ENCODE measurements at places on chromosomes 13 and 19.
A peak's percentile ranks its signal among the peaks of the same experiment; 100 is the strongest.

DNA sequence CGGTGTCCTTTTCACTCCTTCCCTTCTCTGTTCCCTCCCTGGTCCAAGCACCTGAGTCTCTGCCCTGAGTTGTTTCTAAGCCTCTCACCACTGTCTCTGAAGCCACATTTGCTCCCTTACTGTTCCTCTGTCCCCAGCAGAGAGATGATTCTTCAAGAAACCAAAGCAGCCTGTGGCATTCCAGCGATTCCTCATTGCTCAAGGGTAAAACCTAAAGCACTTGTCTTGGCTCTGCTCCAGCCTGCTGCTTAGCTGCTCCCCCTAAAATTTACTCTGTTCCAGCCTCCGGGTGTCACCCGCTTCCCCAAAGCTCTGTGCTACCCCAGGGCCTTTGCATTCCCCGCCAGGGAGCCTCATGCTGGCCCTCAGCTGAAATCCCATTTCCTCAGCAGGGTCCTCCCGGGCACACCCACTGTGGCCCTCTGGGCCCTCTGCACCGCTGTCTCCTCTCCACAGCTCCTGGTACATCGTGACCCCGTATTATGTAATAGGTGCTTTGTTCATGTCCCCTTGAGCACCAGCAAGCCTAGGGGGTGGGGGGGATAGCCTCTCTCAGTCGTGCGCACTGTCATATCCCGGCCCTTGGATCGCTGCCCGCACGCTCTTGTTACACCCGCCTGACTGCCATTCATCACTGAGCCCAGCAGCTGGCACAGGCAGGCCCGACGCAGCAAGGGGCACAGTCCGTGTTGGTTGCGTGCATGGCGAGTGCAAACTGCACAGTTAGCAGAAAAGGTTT, 15.8 kb downstream of the TECR start:
- DNase-seq = no peak

- DNase-seq = peak; percentile 54
Measured at GRCh38 chr19:18519962-18520847, 1.7 kb downstream of the ELL start.

DNA sequence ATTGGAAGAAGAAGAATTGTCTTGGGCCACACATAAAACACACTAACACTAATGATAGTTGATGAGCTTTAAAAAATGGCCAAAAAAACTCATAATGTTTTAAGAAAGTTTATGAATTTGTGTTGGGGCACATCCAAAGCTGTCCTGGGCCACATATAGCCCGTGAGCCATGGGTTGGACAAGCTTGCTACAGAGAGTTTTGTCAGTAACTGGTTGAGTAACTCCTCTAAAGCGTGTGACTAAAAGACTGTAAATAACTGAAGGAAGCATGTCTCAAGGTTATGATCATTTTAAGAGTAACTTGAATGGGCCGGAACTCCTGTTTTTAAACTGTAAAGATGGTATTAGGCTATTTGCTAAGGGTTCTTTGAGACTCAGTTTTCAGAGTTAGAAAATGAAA, 118.0 kb downstream of the KL start:
- no peak for DNase-seq

DNA sequence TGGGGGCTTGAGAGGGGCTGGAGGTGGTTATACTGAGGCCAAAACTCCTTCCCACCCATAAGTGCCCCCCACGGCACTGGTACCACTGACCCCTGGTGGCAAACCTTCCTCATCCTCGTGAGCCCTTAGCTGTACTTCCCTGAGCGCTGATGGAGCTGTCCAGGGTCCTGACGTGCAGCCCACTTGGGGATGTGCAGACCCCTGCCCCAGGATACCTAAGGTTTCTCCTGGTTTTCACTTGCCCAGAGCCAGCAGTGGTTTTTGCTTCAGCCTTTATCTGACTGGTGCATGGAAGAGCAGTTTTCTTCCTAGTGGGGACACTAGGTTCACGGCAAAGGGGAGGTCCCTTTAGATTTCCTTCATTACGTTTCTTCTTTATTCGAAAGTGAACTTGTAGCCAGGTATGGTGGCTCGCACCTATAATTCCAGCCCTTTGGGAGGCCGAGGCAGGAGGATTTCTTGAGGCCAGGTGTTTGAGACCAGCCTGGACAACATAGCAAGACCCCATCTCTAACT, 28.7 kb upstream of the KCTD15 start:
- DNase-seq = no peak

GRCh38 chr13:105389373-105389772, 1146.1 kb downstream of the EFNB2 start:
- no peak for DNase-seq

DNA sequence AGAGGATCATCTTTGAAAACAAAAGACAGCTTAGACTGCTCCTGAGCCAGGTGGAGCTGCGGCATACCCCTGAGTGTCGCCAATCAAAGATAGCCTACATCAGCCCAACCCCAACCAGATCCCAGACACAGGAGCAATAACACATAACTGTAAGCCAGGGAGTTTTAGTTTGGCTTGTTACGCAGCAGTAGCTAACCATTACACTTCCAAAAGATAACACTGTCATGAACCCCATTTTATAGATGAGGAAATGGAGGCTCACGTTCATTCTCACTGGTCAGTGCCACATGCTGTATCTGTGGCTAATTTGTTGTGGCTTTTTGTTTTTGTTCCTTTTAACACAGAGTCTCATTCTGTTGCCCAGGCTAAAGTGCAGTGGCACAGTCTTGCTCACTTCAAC, 47.3 kb downstream of the TINCR start:
- DNase-seq = no peak

GRCh38 chr13:54934121-54934520, 1905.5 kb downstream of the OLFM4 start:
- DNase-seq = no peak

- DNase-seq = no peak
Measured at GRCh38 chr19:46082728-46083050, 41.8 kb downstream of the IGFL3 start.

- DNase-seq = peak; percentile 55
Measured at GRCh38 chr19:35352448-35353304, 5.0 kb downstream of the FFAR1 start.

- no peak for DNase-seq
Measured at GRCh38 chr13:26442541-26442940, 114.9 kb upstream of the WASF3 start.

DNA sequence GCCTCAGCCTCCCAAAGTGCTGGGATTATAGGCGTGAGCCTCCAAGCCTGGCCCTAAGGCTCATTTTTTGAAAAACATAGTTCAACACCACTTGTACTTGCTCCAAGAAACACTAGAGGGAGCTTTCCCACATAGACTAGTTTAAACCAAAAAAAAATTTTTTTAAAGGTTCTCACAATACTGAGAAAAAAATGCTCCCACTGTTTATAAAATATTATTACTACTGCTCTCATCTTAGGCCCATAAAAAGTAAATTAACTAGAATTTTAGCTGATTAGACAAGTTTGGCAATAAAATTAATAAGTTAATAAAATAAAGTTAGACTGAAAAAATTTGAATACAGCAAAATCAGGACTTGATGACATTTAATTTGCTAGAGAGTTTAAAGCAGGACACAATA, 109.5 kb downstream of the TBC1D4 start:
- DNase-seq = no peak

GRCh38 chr19:13055213-13056051, 47.2 kb downstream of the LYL1 start:
- no peak for DNase-seq

All from activated CD4-positive, alpha-beta T cell treated with anti-CD3 and anti-CD28 coated beads, Interleukin-2, amount 50 U/mL, for 24 hours (primary cell).